ENCODE measurements at places on chromosomes 1 and 21.
A peak's percentile ranks its signal among the peaks of the same experiment; 100 is the strongest.

- no peak for DNase-seq
These were observed 57.3 kb upstream of the HIVEP3 start for GRCh38 chr1:41975850-41976569.

- DNase-seq = no peak
These were observed 4.9 kb upstream of the AK5 start for GRCh38 chr1:77276941-77277340.

- DNase-seq = no peak
These were observed 59.4 kb upstream of the NEK2 start for GRCh38 chr1:211734791-211735190.

- no peak for DNase-seq
These were observed 70.0 kb downstream of the CLCA4 start for GRCh38 chr1:86616871-86617270.

- DNase-seq = no peak
These were observed 252.5 kb upstream of the RGS18 start for GRCh38 chr1:191905781-191906180.

DNA sequence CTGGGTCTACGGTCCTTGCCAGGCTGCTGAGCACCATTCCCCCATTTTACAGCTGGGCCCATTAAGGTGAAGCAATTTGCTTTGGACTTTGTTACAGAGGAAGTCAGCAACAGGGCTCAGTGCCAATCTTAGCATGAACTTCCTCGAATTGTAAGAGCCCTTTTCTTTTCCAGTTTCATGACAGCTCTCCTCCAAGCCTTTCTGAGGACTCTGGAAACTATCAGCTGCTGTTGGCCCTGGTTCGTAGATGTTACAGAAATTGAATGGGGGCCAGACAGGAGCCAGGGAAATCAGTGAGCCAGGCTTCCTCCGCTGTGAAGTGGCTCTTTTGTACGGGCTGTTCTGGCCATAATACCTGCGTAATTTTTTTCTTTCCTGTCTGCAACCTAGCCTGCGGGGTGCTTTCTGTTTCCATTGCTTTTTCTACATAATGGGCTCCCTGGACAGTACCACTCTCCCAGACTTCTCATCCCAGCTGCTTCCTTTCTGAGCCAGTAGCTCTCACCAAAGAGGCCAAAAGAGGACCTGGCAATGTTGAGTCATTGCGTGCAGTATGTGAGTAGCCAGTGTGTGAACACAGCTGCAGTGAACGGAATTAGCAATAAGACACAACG lies 386.3 kb downstream of the DISC1 start:
- no peak for DNase-seq

- DNase-seq = no peak
These were observed 5.7 kb upstream of the POGZ start for GRCh38 chr1:151465026-151465425.

DNA sequence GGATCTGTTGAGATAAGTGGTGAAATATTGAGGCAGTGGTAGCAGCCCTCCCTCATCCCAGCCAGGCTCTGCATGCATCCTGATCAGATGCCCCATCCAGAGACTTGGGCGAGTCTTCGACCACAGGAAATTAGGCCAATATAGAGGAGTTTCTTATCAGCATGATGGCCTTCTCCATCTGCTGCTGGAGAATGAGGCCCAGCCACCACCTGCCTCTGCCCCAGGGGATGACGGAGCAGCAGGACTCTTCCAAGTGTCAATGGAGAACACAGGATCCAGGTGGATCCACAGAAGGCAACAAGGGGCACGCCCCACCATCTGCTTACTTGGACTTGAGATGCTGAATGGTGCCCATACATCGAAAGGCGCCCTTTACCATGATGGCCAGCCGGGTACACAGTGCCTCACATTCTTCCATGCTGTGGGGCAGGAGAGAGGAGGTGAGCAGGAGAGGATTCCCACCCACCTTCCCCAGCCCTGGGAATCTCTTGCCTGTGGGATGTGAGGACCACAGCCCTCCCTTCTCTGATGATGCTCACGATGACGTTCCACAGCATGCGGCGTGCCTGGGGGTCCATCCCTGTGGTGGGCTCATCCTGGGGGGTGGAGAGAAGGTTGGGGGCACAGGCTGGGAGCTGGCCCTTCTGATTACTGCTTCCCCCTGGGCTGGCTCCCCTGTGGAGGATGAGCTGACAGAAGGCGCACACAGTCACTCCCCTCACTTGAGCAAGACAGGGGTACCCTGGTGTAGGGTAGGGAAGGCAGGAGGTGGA lies 91.5 kb upstream of the GCLM start:
- no peak for DNase-seq

DNA sequence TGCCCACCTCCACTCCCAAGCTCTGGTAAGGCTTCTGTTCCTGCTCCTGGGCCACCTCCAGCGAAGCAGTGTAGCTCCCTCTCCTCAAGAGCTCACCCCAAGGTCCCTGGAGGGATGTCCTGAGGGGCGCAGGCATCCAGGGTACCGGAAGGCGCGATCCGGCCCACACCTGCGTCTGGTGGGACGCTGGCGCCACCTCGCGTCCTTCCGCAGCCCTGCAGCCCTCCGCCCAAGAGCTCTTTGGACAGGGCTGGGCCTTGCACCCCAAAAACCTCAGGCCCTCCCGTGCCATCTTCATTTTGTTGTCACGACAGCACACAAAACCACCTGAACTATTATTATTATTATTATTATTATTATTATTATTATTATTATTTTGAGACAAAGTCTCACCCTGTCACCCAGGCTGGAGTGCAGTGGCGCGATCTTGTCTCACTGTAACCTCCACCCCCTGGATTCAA lies 49.2 kb upstream of the PAX7 start:
- peak; percentile 26 for DNase-seq

- no peak for DNase-seq
These were observed 144.0 kb upstream of the ZNF648 start for GRCh38 chr1:182205351-182206022.

GRCh38 chr1:33017175-33017574 lies 19.5 kb downstream of the AK2 start:
- no peak for DNase-seq

DNA sequence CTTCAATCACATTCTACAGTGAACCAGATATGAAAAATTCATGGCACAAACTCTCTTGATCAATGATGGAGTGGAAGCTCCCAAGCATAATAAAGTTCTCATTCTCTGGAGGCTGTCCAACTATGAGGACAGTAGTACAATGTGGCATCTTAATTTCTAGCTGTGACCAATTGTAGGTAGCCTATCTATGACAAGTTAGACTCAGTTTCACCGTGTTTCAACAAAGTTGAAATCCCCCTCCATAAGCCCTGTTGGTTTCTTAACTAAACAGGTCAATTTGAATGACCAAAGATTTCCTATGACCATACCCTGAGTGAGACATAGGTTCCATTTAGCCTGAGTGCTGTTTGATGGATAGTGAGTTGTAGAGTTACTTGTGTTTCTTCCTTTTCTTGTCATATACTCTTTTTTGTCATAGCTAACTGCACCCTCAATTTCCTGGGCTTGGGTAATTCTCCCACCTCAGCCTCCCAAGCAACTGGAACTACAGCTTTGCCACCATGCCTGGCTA lies 11.8 kb downstream of the PATJ start:
- no peak for DNase-seq

- DNase-seq = no peak
These were observed 111.9 kb downstream of the CAMTA1 start for GRCh38 chr1:6897138-6897537.

- no peak for DNase-seq
These were observed 26.4 kb downstream of the COL6A2 start for GRCh38 chr21:46124083-46124925.

GRCh38 chr1:60893136-60893930 lies 189.0 kb upstream of the NFIA start:
- DNase-seq = no peak

DNA sequence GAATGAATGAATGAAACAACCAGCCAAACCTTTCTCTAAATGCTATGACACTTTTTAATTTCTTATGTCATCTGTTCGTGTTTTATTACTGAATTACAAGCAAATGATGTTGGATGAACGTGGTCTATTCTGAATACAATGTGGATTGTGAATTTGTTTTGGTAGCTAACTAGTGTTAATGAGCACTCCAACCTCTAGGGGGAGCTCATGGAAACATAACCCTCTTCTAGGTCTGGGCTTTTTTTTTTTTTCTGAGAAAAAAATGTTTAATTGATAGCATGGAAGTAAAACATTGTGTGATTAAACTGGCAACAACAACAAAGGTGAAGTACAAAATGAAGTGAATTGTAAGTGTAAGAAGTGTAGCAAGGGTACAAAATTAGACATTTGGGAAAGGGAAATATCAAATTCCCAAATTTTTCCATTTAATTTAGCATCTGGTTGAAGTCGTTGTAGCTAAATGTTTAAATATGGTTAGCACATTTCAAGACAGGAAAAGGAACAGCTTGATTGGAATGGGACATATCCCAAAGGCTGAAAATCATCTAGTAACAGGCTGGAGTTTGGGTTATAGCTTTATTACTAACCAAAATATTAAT lies 42.6 kb upstream of the PTGS2 start:
- DNase-seq = peak; percentile 85

- no peak for DNase-seq
These were observed 16.6 kb upstream of the ESRRG start for GRCh38 chr1:216739793-216740192.

DNA sequence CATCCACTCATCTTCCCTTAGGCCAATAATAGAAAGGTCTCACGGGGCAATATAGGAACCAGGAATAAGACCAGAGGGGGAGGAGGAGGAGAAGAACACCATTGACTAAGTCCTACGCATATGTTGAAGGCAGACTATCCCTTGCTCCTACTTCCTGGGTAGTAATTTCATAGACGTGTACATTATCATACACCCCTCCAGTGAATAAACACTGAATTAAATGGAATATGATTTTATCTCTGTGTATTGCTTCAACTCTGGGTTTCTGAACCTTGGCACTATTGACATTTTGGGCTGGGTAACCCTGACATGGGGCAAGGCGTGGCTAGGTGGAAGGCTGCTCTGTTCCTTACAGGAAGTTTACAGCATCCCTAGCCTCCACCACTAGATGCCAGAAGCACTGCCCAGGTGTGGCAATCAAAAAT lies 17.3 kb upstream of the FHAD1 start:
- no peak for DNase-seq
